ENCODE measurements at places on chromosomes 7 and 10.

DNA sequence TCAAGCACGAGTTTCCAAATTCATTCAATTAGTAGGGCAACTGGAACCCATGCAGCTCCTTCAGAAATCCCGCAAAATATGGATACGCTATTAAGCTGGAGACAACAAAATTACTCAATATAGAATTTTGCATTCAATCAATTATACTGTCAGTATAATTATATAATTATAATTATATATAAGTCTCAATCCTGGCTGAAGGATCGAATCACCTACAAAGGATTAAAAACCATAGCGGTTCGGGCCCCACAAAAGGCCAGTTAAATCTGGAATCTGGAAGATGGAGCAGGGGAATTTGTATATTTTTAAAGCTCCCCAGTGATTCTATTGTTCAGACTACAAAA is 55.7 kb downstream of the FHIP2A start:
- no peak for DNase-seq

DNA sequence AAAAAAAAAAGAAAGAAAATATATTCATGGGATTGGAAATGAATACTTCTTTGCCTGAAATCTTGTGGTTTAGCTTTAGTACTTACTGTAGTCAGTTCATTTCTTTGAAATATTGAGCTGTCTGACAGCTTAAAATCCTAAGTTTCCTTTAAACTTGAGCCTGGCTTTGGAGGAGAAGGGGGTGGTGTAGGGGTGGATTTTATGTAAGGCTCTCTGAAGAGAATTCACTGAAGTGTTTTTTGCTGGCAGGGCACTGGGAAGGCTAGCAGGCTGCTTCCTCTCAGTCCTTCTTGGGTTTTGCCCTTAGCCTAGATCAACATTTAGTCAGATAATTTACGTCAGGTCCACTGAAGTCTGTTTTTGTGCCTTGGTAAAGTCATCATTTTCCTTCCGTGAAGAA is 516.5 kb downstream of the AUTS2 start:
- DNase-seq, result no peak

- no peak for DNase-seq
These were observed 94.4 kb upstream of the SKAP2 start for GRCh38 chr7:26958834-26959233.

DNA sequence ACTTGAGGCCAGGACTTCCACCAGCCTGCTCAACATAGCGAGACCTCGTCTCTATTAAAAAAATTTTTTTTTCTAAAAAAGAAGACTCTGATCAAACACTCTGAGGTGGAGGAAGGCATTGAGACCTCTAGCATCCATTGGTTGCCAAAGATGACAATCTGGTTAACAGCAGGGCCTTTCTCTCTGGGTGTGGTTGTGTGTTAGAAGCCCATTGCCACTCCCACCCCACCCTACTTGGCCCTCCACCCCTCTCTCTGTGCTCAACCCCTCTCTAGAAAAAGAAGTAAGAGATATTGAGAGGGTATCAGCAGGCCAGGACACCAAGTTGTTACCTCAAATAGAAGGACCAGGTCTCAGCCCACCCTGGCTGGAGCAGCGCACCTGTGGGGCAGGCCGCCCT is 57.4 kb upstream of the MXI1 start:
- no peak for DNase-seq

GRCh38 chr7:1558181-1558811 is 2.3 kb upstream of the TMEM184A start:
- DNase-seq, result no peak

GRCh38 chr7:149085866-149086265 is 4.7 kb downstream of the ZNF786 start:
- DNase-seq, result no peak

DNA sequence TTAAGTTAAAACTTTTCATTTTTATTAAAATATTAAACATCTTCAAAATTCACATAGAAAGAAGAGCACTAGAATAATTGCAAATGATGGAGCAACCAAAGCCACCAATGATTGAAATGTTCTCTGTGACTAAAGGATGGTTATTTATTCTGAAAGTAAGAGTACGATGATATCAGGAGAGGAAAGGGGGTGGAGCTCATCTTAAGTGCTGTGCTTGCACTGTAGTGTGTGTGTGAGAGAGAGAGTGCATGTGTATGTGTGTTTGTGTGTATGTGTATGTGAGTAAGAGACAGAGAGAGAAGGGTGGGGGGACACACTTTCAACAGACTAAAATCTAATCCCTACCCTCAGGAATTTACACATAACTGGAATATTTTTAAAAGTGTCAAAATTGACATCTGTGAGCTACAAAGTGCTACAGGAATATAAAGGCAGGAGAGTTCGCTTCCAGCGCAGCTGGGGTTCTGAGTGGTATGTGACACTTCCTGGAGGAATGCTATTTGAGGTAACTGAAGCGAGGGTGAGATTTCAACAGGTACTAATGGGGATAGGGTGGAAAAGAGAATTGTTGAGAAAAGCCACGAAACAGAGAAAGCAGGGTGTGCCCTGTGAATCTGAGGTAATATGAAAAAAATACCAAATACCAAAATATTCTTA is 57.2 kb upstream of the SMNDC1 start:
- no peak for DNase-seq

GRCh38 chr7:22728401-22729029 is 1.5 kb downstream of the IL6 start:
- DNase-seq, result peak; percentile 51

GRCh38 chr10:130875897-130876472 is 435.5 kb downstream of the TCERG1L start:
- DNase-seq, result no peak

DNA sequence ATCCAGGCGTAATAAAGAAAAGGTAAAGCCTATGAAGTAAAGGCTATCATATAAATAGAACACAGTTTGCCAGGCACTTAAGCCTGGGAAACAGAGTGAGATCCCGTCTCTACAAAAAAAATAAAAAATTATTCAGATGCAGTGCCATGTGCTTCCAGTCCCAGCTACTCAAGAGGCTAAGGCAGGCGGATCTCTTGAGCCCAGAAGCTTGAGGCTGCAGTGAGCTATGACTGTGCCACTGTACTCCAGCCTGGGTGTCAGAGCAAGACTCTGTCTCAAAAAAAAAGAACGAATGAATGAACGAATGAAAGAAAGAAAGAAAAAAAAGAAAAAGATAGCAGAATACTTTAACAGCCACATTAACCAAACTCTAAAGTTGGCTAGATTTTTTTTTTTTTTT is 67.2 kb upstream of the MRLN start:
- DNase-seq, result no peak

GRCh38 chr7:18626717-18627116 is 131.2 kb downstream of the HDAC9 start:
- DNase-seq, result no peak

DNA sequence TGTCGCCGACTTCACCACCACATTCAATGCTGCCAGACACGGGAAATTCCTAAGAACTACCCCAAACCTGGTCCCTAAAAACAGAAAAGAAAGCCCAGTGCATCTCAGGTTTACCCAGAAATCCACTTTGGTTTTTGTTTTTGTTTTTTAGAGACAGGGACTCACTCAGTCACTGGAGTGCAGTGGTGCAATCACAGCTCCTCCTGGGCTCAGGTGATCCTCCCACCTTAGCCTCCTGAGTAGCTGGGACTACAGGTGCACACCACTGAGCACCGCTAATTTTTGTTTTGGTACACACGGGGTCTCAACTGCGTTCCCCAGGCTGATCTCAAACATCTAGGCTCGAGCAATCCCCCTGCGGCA is 22.8 kb downstream of the MAD1L1 start:
- no peak for DNase-seq

GRCh38 chr10:9043466-9043865 is 989.0 kb downstream of the GATA3 start:
- DNase-seq, result no peak

- DNase-seq, result no peak
These were observed 1.4 kb upstream of the PILRB start for GRCh38 chr7:100356416-100357068.

GRCh38 chr10:3831608-3832007 is 46.6 kb upstream of the KLF6 start:
- no peak for DNase-seq

- no peak for DNase-seq
These were observed 13.2 kb downstream of the PTPRN2 start for GRCh38 chr7:158574308-158575036.

- no peak for DNase-seq
These were observed 134.1 kb downstream of the GFRA1 start for GRCh38 chr10:116138897-116139296.

GRCh38 chr7:92002720-92003119 is 62.1 kb downstream of the AKAP9 start:
- DNase-seq, result no peak

- DNase-seq, result no peak
These were observed 32.9 kb upstream of the CCDC71L start for GRCh38 chr7:106693677-106694353.

- DNase-seq, result peak; percentile 50
These were observed 41.3 kb upstream of the SRPK2 start for GRCh38 chr7:105429746-105430612.

DNA sequence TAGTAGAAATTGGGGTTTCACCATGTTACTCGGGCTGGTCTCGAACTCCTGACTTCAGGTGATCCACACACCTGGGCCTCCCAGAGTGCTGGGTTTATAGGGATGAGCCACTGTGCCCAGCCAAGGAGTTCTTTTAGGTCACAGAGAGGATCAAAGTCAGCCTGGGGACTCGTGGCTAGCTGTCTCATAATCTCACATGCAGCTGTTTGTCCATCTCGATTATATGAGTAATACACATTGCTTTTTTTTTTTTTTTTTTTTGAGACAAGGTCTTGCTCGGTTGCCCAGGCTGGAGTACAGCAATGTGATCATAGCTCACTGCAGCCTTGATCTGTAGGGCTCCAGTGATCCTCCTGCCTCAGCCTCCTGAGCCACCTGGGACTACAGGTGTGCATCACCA is 2.2 kb downstream of the IFT22 start:
- no peak for DNase-seq

- no peak for DNase-seq
These were observed 23.8 kb downstream of the PAPOLB start for GRCh38 chr7:4837803-4838625.

GRCh38 chr10:92691591-92692079 is 1.9 kb downstream of the HHEX start:
- DNase-seq, result no peak

DNA sequence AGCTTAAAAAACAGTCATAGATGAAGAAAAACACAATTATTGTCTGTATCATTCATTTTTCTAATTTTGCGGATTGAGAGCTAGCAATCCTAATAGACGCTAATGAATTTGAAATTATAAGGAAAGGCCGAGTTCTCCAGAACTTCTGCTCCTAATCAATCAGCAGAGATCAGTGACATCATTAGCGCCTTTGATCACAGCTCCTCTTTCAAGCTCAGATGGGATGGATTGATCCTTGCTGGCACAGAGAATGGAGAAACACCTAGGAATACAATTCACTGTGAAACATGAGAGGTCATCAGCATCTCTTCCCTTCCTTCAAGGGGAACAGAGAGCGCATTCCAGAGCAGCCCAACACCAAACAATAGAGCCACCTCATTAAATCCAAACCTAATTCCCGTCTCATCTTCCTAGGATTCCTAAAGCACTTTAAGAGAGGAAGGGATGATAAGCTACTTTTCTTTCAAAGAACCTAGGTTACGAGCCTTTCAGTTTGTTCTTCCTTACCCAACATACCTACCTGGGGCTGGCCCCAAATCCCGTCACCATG is 24.4 kb downstream of the GLI3 start:
- no peak for DNase-seq

Measured in Calu3 (cell line).